Epithelial cell of alveolus of lung (primary cell): ENCODE measurements at places on chromosomes 12 and 14. TPM values are rescaled to one million over a fixed set of nuclear protein-coding genes. Genes with fewer than 3 reads are reported as not detected.

Gene RERG
- 0.26 and 2.0 TPM in 2 replicates for total RNA-seq

Gene BATF
- not detected in 2 replicates for total RNA-seq

Gene TTLL5
- total RNA-seq: 11.5 and 16.2 TPM in 2 replicates

Gene ZDHHC17
- total RNA-seq: 11.1 and 23.3 TPM in 2 replicates

Gene DCAF4
- 8.8 and 26.1 TPM in 2 replicates for total RNA-seq

Gene GNG2
- 56.8 and 93.2 TPM in 2 replicates for total RNA-seq

Gene NFE2
- total RNA-seq: not detected in 2 replicates

Gene C12orf50
- not detected in 2 replicates for total RNA-seq

Gene POU6F1
- 2.6 and 7.0 TPM in 2 replicates for total RNA-seq

Gene FZD10
- 0.26 and 1.1 TPM in 2 replicates for total RNA-seq

Gene FGD4
- 6.7 and 10.5 TPM in 2 replicates for total RNA-seq

Gene A2ML1
- total RNA-seq: not detected in 2 replicates

Gene ST8SIA1
- under 0.01 and 1.3 TPM in 2 replicates for total RNA-seq

Gene PTPRR
- total RNA-seq: not detected in 2 replicates

Gene CACNB3
- total RNA-seq: 27.5 and 37.7 TPM in 2 replicates
